Fibroblast of the conjunctiva (primary cell): ENCODE measurements at places on chromosomes 2 and 18.

- DNase-seq = no peak
Measured at GRCh38 chr2:107992069-107992468, 5.7 kb downstream of the SLC5A7 start.

GRCh38 chr2:172639256-172639655 lies 83.4 kb downstream of the PDK1 start:
- no peak for DNase-seq

- DNase-seq = no peak
Measured at GRCh38 chr18:73023975-73024374, 156.2 kb upstream of the NETO1 start.

GRCh38 chr2:223786236-223786635 lies 51.1 kb downstream of the AP1S3 start:
- DNase-seq = no peak

DNA sequence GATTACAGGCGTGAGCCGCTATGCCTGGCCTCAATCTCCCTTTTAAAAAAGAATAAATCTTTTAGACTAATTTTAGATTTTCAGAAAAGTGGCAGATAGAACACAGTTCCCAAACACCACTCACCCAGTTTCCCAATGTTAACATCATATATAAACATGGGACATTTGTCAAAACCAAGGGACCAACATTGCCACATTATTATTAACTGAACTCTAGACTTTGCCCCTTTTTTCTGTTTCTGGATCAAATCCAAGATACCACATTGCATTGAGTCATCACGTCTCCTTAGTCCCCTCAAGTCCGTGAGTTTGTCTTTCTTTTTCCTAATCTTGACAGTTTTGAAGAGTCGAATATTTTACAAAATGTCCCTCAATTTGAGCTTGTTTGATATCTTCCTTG lies 2.4 kb downstream of the C2orf42 start:
- DNase-seq = no peak

DNA sequence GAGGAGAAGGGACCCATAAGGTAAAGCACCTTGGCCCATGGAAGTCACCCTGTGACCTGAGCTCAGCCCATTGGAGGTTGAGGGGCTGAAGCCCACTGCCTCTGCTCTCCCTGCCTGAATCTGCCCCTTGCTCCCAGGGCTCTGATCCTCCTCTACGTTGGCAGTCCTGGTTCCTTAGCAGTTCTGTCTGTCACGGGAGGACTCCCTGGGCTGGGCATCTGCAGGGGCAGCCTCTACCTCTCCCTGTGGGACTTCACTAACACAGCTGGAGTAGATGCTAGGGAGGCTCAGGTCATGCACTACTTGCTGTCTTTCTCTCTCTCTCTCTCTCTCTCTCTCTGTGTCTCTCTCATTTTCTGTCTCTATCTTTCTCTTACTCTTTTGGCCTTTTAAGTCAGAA lies 8.7 kb downstream of the GYPC start:
- no peak for DNase-seq

GRCh38 chr2:64213532-64214275 lies 69.5 kb upstream of the PELI1 start:
- DNase-seq = no peak

DNA sequence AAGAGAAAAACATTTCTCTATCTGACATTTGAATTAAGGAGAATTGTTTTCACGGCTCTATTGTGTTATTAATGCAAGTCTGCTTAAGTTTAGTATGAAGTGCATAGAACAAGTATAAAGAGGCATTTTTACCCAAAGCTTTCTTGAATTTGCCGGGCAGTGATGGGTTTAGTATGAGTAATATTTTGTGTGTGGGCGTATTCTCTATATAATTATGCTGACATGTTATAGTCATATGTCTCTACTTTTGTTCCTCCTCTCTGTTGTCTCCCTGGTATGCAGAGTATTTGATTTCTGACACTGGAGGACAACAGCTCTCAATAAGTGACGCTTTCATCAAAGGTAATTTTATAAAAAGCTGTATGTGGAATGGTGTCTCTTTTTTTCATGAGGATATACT lies 45.9 kb downstream of the PIKFYVE start:
- DNase-seq = no peak

GRCh38 chr18:46466234-46467160 lies 190.5 kb downstream of the LOXHD1 start:
- no peak for DNase-seq

- no peak for DNase-seq
Measured at GRCh38 chr18:50649821-50650220, 89.9 kb downstream of the MAPK4 start.

DNA sequence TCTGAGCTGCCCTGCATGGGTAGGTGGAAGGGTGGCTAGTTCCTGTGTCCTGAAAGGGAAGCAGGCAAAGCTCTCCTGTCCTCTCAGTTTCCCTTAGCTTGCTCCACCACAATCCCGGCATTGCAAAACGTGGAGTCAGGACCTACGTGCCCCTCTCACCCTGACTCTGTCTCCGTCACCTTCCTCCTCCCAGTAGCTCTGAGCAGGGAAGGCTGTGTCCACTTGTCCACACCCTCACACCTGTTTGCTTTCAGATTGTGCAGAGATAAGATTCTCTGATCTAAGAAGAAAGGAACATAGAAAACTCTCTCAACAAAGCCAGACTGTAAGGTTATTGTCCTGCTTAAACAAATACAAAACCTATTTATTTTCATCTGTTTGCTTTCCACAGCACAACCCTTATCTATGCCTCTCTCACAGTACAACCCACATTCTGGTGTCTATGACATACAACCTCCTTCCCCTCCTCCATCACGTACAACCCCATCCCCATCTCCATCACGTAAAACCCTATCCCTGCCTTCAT lies 79.0 kb downstream of the ALPK2 start:
- no peak for DNase-seq

- DNase-seq = no peak
Measured at GRCh38 chr2:18781541-18782280, 192.3 kb upstream of the NT5C1B start.

- no peak for DNase-seq
Measured at GRCh38 chr2:223404616-223405015, 197.5 kb downstream of the SCG2 start.

- no peak for DNase-seq
Measured at GRCh38 chr2:37191253-37191652, 2.8 kb upstream of the SULT6B1 start.

GRCh38 chr2:33785201-33786106 lies 186.4 kb upstream of the FAM98A start:
- no peak for DNase-seq

GRCh38 chr2:127067620-127068350 lies 39.2 kb downstream of the BIN1 start:
- peak; percentile 49 for DNase-seq

GRCh38 chr2:68121873-68122679 lies 35.6 kb upstream of the PNO1 start:
- peak; percentile 81 for DNase-seq

- DNase-seq = no peak
Measured at GRCh38 chr2:189551808-189552207, 28.8 kb downstream of the SLC40A1 start.

DNA sequence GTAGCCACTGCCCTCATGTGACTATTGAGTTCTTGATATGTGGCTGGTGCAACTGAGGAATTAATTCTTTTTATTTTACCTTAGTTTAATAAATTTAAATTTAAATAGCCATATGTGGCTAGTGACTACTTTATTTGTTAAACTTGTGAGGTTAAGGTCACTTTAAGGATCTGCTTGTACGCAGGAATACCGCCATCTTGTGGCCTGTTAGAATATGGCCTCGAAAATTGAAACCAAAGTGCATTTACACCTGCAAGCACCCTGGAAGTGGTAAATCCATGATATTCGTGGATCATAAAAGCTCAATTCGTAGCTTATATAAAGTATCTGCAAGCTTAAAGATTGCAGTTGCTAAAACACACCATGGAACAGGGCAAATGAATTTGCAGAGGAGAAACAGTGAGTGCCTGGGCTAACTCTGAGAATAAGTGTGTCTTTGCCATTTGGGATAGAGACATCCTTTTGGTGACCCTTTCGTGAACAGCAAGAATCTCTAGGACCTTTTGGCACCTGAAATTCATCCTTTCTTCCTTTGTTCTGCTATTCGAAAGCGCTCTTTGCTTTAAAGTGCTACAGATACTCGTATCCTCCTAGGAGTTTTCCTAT lies 59.9 kb upstream of the REG3A start:
- DNase-seq = peak; percentile 6

DNA sequence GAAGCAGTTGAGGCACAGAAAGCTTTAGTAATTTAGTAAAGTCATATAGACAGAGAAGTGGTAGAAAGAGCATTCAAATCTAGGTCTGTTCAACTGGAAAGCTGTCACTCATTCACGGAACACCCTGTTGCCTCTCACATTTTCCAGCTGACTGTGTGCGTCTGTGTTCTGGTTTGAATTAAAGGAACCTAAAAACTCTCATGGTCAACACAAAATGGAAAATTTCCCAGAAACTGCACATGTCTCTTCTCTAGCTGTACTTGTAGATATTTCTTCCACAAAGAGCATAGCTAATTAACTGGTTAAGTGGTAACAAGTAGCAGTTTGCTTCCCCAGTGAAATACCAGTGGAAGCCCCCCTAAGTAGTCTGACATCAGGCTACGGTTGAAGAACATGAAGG lies 390.8 kb downstream of the TGIF1 start:
- no peak for DNase-seq

DNA sequence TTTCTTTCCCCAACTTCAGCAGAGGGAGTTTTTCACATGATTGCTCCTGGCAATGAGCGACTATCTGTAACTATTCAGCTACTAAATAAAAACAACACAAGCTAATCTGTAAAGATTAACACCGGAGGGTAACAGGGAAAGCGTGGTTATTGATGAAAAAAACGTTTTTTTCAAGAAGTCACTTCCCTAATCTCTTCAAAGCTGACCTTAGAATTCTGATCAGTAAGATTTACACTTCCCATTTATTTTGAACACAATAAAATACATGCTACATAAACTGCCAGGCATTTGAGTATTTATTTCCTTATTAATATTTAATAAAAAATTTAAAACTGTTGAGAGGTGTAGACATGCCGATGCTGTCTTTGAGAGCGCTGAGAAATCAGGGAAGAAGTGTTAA lies 207.4 kb upstream of the HDAC4 start:
- no peak for DNase-seq

DNA sequence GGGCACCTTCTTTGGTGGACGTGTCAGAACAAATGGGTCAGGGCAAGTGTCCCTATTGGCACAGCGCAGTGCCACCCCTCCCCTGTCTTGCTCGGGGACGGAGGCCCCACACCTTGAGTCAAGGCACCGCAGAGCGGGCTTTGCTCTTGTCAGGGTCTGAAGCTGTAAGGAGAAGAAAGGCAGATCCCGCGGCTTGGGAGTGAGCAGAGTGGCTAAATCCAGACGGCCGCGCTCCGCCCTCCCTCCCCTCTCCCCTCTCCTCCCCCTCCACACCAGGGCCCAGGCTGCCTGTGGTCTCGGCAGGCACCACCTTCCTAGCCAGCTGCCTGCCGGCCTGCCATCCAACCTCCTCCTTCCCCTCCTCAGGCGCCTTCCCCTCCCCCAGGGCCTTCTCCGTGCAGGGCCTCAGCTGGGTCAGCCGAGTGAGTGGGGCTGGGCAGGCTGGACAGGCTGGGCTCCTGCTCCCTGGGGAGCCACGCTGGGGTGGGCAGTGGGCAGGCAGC lies 25.8 kb downstream of the SPEG start:
- peak; percentile 75 for DNase-seq

DNA sequence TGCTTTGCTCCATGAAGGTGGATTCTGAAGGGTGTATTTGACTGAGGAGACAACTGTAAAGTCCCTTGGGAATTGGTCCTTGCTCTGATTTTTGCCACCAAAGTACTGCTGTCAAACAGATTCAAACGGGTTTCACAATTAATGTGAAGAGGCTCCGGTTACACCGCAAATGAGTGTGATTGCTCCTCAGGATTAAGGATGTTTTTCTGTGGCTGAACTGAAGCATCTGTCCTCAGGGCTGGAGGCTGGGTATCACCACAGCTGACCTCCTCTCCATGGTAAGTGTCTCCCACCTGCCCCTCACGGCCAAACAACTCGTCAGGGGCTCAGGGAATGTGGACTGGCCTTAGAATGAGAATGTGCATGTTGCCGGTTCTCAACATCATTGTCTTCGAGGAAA lies 130.4 kb upstream of the NDUFV2 start:
- DNase-seq = no peak

DNA sequence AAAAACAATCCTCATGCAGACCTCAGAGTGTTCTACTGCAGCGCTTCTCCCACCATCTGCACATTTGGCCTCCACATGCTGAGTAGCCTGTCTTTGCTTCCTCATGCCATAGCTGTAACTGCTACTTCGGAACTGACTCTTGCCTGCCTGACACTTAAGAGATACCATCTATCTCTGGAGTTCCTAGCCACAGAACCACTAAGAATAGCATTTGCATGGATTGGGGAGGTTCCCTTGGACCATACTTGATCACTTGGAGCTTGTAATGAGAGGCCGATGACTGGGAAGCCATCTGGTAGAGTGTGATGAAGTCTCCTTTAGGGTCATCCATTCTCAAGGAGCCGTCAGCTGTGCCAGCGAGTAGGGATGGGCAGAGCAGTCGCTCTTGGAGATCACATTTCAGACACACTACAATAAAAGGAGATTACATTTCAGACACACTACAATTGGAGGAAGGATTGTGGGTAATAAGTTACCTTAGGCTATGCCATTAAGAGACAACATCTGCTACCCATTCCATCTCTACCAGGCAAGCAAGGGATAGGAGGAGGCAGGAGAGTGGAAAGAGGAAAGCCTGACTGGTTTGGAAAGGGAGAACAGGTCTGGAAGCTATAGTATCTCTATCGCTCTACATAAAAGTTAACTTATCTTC lies 21.8 kb downstream of the DOK1 start:
- DNase-seq = no peak

- DNase-seq = no peak
Measured at GRCh38 chr2:113707106-113707505, 49.3 kb downstream of the SLC35F5 start.
